ENCODE measurements at places on chromosomes 5 and 9.

DNA sequence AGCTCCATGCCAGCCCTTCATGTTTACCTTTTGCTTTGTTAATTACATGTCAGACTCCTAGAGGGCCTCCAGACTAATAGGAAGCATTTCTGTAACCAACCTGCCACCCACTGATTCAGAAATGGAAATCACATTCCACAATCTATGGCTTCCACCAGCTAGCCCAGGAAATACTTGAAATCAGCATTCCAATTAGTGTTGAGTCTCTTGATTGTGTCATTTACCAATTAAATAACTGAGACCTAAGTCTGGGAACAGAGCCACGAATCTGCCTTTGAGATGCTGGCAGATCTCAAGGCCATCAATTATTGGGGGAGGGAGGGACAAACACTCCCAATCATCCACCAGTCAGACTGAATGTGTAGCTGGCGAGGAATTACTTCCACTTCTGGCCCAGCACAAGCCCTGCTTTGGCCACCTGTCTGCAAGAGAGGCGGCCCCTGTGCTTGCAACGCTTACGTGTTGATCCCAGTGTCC is 27.4 kb upstream of the SAP30L start:
- no peak for DNase-seq

DNA sequence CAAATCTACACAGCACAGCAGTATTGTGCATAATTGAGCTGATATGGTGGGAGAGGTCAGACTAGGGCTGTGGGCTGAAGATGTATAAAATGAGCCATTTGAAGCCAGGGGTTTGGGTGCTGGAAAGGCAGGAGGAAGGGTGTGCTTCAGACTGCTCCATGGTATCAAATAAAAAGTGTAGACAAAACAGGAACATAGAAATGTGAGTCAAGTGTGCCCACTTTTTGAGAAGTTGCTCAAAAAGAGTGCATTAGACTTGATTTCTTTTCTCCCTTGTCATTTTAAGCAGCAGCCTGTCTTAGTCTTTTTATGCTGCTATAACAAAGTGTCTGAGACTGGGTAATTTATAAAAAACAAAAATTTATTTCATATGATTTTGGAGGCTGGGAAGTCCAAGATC is 55.8 kb upstream of the ZFAND5 start:
- DNase-seq = no peak

DNA sequence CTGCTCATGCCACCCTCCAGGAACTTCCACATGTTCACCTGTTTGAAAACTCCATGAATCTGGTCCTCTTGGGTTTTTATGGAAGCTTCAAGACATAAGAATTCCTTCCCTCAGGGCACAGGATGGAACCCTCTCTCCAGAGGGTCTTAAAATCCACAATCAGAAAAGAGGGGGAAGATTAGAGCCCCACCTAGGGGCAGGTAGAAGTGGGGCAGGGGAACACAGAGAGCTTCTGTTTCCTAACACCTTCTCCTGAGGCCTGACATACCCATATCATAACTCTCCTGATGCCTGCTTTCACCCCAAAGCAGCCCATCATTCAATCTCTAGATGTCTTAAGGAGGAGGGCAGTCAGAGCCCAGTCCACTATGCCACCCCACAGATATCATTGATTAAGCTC is 1087.7 kb upstream of the ARRDC3 start:
- no peak for DNase-seq

DNA sequence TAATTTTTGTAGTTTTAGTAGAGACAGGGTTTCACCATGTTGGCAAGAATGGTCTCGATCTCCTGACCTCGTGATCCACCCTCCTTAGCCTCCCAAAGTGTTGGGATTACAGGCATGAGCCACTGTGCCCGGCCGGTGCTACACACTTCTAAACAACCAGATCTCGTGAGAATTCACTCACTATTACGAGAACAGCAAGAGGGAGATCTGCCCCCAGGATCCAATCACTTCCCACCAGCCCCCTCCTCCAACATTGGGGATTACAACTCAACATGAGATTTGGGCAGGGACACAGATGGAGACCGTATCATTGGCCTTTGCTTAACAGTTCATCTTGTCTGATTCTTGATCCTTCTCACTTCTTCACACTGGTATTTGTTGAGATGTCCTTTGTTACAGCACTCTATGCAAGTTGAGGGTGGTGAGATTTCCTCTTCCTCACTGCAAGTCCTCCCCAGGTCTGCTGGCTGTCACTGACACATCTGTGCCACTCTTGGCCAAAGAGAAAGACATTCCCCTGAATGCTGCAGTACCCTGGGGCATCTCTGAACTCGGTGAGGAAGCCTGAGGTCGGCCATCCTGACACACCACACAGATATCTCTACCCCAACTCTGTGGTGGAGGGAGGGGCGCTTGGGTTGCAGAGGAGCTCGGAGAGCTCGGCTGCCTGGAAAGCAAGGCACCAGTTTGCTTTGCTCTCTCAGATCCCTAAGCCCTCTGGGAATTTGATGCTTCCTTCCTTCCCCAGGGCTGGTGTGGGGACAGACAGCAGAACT is 4.2 kb upstream of the SUB1 start:
- DNase-seq = no peak

- peak; percentile 43 for DNase-seq
Observed at GRCh38 chr5:174951151-174951780, 226.9 kb downstream of the MSX2 start.

DNA sequence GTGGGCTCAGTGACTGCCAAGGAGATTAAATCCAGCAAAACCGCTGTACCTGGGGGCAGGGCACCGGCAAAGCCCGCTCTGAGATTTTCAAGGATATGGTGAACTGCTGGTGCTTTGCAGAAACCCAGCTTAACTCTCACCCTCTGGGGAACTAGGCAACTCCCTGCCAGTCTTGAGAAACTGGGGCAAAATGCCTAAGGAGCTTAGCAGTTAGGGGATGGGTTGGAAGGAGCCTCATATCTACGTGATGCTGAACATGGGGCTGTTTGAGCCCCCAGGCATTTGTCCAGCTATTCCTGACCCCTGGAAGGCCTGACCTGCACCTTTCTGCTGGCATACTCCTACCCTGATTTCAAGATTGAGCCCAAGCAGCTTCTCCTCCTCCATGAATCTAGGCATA is 108.6 kb upstream of the TBC1D2 start:
- no peak for DNase-seq

- DNase-seq = no peak
Observed at GRCh38 chr9:95870906-95871305, 4.6 kb upstream of the ERCC6L2 start.

- DNase-seq = no peak
Observed at GRCh38 chr5:9833871-9834270, 203.7 kb upstream of the TAS2R1 start.

Data from NK-92 treated with Interleukin-12 subunit alpha and Interleukin-12 subunit beta, amount 100 ng/mL, for 24 hours (cell line).